EL (cell line): ENCODE measurements at places on chromosomes 1 and 21.

DNA sequence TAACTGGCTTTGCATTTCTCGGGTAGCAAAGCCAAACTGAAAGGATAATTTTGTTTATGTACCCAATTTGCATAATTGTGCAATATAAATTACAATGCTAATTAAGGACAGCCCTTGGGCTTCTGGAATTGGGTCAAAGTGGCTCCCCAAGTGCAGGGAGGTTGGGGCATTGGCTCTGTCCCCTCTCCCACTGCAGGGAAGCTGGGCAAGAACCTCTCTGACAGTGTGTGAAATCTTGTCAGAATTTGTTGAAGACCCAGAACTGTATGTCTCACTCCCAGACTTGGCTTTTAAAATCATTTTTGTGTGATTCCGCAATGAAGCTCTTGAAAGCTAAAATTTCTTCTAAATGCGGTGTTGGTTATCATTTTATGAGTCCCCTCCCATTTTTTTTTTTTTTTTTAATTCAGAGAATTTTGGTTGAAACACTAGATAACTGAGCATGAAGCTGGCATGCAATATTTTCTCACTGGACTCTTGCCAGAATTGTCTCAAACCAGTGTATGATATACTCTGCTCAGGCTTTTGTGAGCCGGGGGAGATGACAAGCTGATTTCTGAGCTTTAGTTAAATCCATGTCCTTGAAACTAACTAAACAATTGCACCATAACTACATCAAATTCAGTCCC lies 878.9 kb upstream of the CXADR start:
- no peak for DNase-seq

DNA sequence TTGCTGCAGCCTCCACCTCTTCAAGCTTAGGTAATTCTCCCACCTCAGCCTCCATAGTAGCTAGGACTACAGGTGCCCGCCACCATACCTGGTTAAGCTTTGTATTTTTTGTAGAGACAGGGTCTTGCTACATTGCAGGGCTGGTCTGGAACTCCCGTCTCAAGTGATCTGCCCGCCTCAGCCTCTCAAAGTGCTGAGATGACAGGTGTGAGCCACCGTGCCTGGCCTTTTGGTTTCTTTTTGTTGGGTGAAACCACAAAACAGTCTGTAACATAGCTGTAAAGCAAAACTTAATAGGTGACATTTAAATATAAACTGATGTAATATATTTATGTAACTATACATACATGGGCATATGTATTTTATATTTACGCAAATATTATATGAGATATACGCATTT lies 3.1 kb upstream of the DNAJC11 start:
- DNase-seq: no peak

GRCh38 chr1:15075817-15076216 lies 77.7 kb upstream of the TMEM51 start:
- DNase-seq: no peak

DNA sequence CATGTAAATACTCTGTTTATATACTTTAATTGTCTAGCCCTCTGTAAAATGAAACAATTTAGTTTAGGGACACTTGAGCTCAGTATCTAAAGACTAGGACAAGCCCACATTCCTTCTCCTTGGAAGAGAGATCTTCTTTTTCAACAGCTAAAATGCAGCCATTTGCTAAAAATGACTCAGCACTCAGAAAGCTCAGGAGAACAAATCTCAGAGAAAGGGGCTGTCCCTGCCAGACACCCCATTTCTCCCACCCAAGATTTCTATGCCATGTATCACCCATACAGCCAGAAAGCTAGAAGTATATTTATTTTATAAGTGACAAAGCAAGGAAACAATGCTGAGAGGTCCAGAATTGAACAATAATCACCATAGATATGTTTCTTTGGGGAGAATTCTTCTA lies 23.2 kb upstream of the PRDX6 start:
- DNase-seq: peak; percentile 61

GRCh38 chr1:215878843-215879242 lies 311.7 kb downstream of the KCTD3 start:
- no peak for DNase-seq

DNA sequence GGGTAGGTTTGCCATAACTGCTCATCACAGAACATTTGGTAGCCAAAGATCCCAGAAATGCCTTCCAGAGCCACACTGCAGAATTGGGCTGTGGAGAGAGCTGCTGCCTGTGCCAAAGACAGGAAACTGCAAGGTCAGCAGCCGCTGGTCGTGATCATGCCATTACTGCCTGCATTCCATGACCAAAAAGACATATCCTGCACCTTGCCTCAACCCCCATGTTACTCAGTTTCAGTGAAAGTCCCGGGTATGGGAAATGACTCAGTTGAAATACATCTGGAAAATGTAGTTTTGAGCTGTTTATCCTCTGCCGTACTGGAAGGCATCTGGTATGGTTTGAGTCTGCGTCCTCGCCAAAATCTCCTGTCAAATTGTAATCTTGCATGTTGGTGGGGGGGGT lies 161.7 kb downstream of the FCRL5 start:
- DNase-seq: peak; percentile 91

- no peak for DNase-seq
Measured at GRCh38 chr1:33500547-33500946, 28.1 kb downstream of the ZSCAN20 start.

GRCh38 chr1:69661686-69662085 lies 94.0 kb downstream of the LRRC7 start:
- DNase-seq: no peak

GRCh38 chr1:118636004-118636403 lies 352.1 kb downstream of the TBX15 start:
- DNase-seq: no peak

DNA sequence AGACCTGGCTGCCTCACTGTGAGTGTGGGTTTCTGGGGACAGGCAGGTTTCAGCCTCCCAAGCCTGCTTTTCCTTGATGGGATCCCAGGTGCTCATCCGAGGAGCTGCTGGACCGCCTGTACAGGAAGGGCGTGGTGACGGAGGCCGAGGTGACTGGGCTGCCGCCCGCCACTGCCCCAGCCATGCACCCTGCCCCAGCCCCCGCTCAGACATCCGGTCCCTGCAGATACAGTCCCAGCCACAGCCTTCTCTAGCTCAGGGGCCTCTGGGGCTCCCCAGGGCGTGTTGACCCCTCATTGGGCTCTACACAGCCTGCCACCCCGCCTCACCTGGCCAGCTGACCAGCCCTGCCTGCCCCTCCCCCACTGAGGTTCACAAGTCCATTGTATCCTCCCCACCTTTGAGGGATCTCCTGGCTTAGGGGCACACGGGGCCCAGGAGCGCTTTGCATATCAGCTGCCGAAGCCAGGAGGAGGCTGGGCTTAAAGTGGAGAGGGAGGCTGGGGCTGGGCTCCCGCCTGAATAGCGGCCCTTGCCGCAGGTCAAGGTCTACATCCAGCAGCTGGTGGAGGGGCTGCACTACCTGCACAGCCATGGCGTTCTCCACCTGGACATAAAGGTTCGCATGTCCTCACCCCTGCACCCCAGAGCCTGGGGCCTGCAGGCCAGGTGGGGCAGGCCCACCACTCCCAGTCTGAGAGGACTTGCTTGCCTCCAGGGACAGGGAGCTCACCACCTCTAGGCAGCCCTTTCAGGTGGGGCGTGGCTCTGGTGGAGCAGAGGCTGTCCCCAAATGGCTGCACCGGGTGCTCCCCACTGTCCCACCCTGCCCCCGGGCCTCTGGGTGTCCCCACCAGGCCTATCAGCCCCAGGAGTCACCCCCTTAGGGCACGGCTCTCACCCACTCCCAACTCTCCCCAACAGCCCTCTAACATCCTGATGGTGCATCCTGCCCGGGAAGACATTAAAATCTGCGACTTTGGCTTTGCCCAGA lies 38.5 kb downstream of the TRIM11 start:
- DNase-seq: no peak

GRCh38 chr1:16369821-16370220 lies 2.8 kb downstream of the SZRD1 start:
- DNase-seq: no peak

DNA sequence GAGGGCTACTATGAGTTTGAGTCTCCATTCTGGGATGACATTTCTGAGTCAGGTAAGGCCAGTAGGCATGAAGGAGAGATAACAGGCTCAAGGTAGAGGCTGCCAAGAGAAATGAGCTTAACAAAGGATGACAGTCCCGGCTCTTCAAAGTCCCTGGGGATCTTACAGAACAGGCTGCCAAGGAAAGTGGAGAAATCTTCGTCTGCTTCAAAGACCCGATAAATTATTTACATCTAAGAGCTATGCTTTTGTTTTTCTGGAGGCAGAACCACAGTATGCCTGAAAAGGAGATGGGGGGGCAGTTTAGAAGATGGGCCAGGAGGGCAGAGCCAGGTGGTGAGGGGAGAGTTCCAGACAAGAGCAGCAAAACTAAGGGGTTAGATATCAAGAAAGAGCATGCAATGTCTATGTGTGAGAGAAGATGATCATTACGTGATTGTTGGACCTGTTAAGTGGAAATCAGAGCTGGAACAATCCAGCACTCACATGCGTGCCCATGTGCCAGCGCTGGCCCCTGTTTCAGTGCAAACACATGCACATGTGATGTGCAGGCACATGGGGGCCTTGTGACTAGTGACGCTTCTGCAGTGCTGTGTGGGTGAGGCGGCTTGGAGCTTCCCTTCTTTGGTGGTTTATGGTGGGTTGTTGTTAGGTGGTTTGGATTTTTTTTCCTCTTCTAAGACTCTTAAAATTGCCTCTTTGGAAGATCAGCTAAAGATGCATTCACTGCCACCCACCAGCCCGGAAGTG lies 25.7 kb downstream of the CAMK1G start:
- no peak for DNase-seq

DNA sequence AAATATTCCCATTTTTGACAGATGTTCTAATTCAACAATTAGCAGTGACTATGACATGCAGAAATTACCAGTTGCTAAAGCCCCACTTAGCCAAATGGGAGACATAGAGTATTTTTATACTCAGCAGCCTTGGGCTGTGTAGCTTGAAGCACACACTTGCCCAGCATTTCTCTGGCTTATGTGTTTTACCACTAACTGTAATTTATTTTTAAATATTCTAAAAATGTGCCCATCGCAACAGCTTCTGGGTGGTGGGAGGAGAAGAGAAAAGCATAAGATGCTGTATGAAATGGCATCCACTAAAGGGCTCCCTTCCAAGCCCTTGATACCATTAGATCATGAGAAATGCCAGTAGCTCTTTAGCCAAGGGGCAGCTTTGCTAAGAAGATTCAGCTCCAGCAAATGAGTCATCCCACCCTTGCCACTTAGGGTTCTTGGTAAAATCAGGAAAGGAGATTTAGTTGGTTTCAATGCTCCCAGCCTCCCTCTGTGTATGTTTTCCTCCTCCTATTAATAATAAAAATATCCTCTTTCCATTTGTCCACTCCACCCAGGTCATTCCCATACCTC lies 462.7 kb upstream of the DEPDC1 start:
- no peak for DNase-seq

DNA sequence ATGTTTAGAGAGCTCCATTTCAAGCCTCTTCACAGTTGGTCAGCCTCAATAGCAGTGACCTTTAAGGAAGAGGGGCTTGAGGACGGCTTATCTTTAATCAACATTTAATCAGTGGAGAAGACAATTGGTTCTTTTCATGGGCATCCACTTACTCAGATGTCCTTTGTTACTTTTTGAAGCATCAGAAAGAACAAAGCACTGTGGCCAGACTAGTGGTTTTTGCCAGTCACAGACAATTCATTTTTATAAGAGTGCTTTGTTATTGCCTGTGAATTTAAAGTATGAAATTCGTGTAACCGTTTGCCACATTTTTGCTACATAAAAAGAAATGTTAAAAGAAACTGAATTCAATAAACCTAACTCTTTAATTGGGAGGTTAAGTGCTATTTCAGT lies 222.8 kb downstream of the TPR start:
- DNase-seq: no peak

GRCh38 chr1:24555591-24556413 lies at the start of gene NCMAP:
NCMAP (plus strand) TSS chr1:24556087; CDS start chr1:24595431, 39,344 bp downstream.
- DNase-seq: no peak

- no peak for DNase-seq
Measured at GRCh38 chr1:13867603-13868002, 167.6 kb downstream of the PRDM2 start.

DNA sequence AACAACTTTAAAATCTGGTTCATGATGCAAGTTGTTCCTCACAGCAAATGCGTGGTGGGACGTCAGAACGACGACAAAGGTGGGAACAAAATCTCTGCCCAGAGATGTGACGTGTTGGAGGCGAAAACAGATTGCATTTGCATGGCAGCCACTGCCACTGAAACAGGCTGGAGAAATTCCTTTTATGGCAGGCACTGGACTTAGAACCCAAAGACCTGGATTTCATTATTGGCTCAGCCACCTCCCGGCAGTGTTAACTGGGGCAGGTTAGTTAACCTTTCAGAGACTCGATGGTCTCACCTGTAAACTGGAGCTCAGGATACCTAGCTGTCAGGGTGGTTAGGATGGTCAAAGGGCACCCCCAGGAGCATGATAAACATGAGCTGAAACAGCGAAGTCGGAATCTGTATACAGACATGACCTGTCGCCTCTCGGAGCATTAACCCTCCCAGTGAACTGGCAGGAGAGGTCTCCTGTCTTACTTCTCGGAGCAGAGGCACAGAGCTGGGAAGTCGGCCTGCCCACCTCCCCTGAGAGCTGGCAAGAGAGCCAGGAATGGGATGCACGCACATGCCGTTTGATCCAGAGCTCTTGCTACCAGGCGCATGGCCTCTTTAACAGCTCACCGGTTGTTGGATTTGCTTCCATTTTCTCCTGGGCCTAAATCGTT lies 59.2 kb upstream of the TARBP1 start:
- no peak for DNase-seq

DNA sequence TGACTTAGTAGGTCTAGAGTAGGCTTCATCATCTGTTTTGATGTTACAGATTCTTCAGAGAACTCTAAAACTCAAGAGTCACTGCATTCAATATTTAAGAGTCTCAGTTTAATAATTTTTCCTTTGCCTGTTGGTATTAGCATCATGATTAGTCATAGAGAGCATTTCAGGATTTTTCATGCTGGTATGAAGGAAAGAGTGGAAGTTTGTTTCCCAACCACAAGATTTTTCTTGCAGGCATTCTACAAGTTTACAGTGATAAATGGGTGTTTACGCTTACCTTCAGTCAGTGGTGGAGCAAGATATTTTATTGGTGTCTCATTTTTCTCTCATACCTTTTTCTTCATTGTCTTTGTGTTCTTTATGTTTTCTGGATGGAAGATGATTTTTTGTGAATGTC lies 58.4 kb upstream of the MYOCOS start:
- peak; percentile 40 for DNase-seq

- DNase-seq: no peak
Measured at GRCh38 chr1:166087734-166088571, 78.8 kb downstream of the FAM78B start.

DNA sequence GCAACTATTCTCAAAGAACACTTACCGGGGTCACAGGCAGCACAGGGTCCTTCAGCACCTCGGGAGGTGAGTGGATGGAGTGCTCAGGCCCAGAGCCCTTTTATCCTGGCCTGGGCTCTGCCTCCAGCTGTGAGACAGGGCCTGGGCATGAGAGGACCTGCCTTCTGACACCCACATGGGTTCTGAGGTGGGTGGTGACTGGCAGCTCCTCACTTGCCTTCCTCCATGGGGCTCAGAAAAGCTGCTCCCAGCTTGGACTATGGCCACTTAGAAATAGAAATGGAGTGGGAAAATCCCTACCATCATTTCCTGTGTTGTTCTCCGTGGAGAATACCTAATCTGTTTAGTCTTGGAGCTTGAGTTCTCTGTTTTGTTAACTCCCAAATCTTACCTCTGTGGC lies at the start of gene LCE1C:
Gene LCE1C, minus strand, starts transcription at position 76 of the 400 bp plus-strand sequence. CDS start 1,173 bp downstream, outside the sequence.
- DNase-seq: no peak

- DNase-seq: peak; percentile 23
Measured at GRCh38 chr21:15732290-15732995, 2.7 kb downstream of the USP25 start.
